ENCODE measurements at places on chromosomes 12 and 14. TPM values are rescaled to one million over a fixed set of nuclear protein-coding genes. Genes with fewer than 3 reads are reported as not detected.
A peak's percentile ranks its signal among the peaks of the same experiment; 100 is the strongest.

- DNase-seq: peak; percentile 46
Observed at GRCh38 chr12:54723379-54724256, 75.5 kb upstream of the DCD start.

GRCh38 chr12:12930633-12931219 lies 21.2 kb downstream of the GPRC5D start:
- DNase-seq: no peak

DNA sequence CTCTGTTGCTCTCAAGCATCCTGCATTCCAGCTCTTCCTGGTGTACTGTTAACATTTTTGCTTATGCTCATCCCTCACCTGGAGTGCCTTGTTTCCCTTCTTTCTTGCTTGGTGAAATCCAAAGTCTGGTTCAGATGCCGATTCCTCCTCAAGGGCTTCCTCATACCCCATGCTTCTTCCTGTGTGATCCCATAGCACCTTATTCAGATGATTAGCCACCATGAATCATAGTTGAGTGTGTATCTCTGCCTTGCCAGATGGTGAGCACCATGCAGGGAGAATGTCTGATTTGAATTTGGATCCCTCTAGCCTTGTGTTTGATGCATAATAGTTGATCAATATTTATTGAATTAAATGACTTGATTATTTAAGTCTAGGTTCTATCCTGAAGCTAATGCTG lies 39.4 kb upstream of the ANO4 start:
- no peak for DNase-seq

- no peak for DNase-seq
Observed at GRCh38 chr14:31947076-31947475, 130.0 kb upstream of the ARHGAP5 start.

- no peak for DNase-seq
Observed at GRCh38 chr14:37416264-37416663, 178.8 kb downstream of the FOXA1 start.

DNA sequence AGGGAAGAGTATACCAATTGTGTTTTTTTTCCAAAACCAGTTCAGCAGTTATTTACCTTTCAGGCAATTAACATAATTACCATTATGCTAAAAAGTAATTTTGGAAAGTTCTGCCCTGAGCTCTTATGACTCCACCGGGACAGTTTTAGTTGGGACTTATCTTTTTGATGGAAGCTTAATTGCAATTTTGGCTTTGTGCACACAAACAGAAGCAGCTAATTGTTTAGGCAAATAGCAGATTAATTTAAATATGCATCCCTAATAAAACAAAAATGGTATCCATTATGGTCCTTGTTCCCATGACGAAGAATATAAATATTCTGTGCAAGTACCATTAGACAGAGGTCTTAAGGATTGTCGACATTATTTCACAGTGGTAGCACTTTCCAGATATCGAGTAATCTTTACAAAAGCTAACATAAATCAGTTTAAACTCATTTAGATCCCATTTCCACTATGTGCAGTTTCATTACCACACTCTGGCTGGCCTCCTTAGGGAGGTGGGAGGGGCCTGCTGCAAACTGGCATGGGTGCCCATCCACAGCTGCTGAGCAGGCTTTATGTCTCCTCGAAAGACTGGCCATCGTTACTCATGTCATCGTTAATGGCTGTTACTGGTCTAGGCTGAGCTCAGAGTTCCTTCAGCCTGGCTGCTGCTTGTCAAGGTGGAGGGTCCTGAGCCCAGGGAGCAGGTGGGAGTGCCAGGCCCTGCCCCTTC lies 68.2 kb downstream of the FBXW8 start:
- DNase-seq: no peak

DNA sequence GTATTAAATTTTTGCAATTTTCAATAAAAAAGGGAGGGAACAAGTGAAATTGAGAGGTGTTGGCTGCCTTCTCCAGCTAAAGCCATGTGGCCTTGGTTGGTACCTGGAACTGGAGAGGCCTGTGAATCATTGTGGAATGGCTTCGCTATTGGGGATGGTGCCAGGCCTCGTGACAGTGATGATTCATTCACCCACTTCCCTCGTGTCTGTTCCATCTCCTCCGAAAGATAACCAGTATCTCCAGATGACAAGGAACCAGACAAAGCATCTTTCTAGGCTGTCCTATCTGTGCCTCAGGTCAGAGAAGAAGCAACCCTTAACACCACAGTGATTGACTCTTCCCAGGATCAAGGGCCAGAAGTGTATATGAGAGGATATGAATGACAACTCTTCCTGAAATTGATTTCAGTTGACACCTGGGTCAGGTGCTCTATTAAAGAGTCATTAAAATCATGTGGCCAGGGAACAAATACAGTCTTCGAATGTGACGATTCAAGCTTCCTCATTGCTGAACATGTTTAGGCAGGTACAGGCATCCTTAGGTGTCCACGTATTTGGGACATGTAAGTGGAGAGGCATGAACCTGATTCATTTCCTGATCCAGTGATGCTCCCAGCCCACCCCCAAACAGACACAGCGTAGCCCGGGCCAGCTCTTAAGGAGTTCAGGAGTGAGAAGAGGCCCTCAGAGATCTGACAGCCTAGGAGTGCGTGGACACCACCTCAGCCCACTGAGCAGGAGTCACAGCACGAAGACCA lies at the start of gene RNASE7:
TSS of gene RNASE7 (plus strand) at position 687 of the 758 bp plus-strand sequence. CDS start 631 bp downstream, outside the sequence.
- no peak for DNase-seq

ANO4 gene
- total RNA-seq: not detected

OR6C76 gene
- not detected for total RNA-seq

GLIPR1L2 gene
- 0.35 TPM for total RNA-seq

All from activated naive CD4-positive, alpha-beta T cell treated with anti-CD3 and anti-CD28 coated beads for 36 hours (primary cell).